Immature natural killer cell (primary cell): ENCODE measurements at places on chromosomes 3 and 15.
A peak's percentile ranks its signal among the peaks of the same experiment; 100 is the strongest.

DNA sequence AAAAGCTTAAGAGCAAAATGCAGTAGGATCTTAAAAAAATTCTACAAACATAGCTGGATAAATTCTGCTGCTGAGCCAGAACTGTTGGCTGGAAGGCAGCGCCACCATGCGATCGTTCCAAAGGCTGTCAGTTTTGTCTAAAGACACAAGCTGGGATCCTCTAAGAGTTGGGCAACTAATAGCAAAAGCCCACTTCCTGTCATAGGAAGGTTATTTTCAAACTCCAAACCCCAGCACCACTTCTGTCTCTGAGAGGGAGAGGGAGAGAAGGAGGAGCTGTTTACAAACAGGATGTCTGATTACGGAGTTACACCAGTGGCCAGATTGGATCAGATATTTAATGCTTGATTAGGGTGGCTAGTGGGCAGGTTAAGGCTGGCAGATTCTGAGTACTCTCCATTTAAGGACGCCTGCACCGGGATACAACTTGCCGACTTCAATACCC, 44.0 kb downstream of the EIF4E3 start:
- H3K27me3 ChIP-seq, result no peaks in the 10 kb centered on the region
- DNase-seq, result peak; percentile 16
- peaks cover 13% of the 10 kb centered on the region for H3K36me3 ChIP-seq
- no peak overlapping the region for H3K4me3 ChIP-seq
- peak overlapping the region; percentile 37 for H3K27ac ChIP-seq
- peaks cover 11% of the 10 kb centered on the region for H3K4me1 ChIP-seq

- DNase-seq, result peak; percentile 4
- H3K27me3 ChIP-seq, result no peaks in the 10 kb centered on the region
- no peak overlapping the region for H3K27ac ChIP-seq
Measured at GRCh38 chr3:157201648-157202278, 41.8 kb upstream of the CCNL1 start.

GRCh38 chr3:136787349-136787748, 31.6 kb upstream of the SLC35G2 start:
- no peaks in the 10 kb centered on the region for H3K36me3 ChIP-seq
- H3K4me3 ChIP-seq, result no peak overlapping the region
- DNase-seq, result peak; percentile 44

GRCh38 chr15:33089878-33090757, 104.4 kb downstream of the FMN1 start:
- no peak overlapping the region for H3K4me3 ChIP-seq
- no peaks in the 10 kb centered on the region for H3K36me3 ChIP-seq
- no peak for DNase-seq
- no peak overlapping the region for H3K27ac ChIP-seq
- no peaks in the 10 kb centered on the region for H3K27me3 ChIP-seq
- no peaks in the 10 kb centered on the region for H3K4me1 ChIP-seq

DNA sequence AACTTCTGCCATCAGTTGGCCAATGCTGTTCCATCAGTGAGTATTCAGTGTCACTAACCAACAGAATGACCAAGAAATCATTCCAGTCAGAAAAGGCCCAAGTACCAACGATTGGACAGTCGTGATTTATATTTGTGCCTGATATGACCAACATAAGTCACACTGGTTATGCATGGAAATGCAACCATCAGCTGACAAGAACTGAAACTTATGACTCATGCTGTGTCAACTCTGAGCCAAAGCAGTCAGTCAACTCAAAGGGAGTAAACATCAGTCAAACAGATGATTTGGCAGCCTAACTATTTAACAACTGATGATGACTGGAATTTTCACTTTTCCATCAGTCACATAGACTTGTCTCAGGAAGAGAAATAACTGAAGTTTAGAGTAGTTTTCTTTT, 142.4 kb downstream of the ANXA2 start:
- no peak for DNase-seq
- H3K36me3 ChIP-seq, result no peaks in the 10 kb centered on the region
- H3K4me1 ChIP-seq, result no peaks in the 10 kb centered on the region
- peaks cover 5% of the 10 kb centered on the region for H3K27me3 ChIP-seq
- H3K4me3 ChIP-seq, result no peak overlapping the region

GRCh38 chr15:77021803-77022381, 27.0 kb downstream of the PSTPIP1 start:
- H3K27ac ChIP-seq, result peak overlapping the region; percentile 100
- H3K4me1 ChIP-seq, result peaks cover 83% of the 10 kb centered on the region
- no peaks in the 10 kb centered on the region for H3K36me3 ChIP-seq
- DNase-seq, result peak; percentile 76

GRCh38 chr3:138923531-138923994, 23.4 kb downstream of the FOXL2 start:
- no peaks in the 10 kb centered on the region for H3K36me3 ChIP-seq
- no peak overlapping the region for H3K27ac ChIP-seq
- peak; percentile 72 for DNase-seq
- no peak overlapping the region for H3K4me3 ChIP-seq
- peaks cover 4% of the 10 kb centered on the region for H3K27me3 ChIP-seq
